Stimulated activated naive CD4-positive, alpha-beta T cell treated with Interleukin-2 at 50 U/mL for 16 hours (primary cell): ENCODE measurements at places on chromosomes 4 and X.
A peak's percentile ranks its signal among the peaks of the same experiment; 100 is the strongest.

GRCh38 chr4:113349430-113349829 lies 300.0 kb downstream of the ANK2 start:
- DNase-seq: no peak

DNA sequence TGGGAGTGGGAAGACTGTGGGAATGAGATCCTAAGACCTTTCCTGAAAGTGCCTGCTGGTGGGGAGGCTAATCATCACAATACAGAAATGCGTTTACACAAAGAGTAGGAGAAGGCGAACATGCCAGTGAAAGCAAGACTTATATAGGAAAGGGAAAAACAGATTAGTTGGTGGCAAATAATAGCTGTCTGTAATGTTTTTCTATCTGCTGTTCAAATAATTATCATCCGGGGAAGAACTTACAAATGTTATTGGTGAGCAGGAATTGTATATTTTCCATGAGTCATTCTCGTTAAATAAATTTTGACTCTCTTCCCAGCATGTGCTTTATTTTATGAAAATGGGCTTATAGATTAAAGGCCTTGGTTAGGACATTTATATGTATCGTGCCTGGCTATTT lies 196.5 kb downstream of the ARHGAP10 start:
- no peak for DNase-seq

- DNase-seq: no peak
Measured at GRCh38 chr4:85419103-85419502, 55.8 kb upstream of the ARHGAP24 start.

DNA sequence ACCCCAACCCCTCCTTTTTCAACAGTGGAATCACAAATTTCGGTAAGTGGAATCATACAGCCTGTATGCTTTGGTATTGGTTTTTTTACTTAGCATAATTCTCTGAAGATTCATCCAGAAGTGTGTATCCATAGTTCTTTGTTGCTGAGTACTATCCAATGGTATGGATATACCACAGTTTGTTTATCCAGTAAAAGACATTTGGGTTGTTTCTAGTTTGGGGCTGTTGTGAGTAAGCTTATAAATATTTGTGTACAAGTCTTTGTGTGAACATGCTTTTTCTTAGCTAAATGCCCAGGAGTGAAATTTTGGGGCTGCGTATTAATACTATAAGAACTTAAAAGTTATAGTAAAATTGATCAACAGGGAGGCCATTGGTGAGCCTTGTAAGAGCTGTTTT lies 57.5 kb upstream of the GC start:
- no peak for DNase-seq

DNA sequence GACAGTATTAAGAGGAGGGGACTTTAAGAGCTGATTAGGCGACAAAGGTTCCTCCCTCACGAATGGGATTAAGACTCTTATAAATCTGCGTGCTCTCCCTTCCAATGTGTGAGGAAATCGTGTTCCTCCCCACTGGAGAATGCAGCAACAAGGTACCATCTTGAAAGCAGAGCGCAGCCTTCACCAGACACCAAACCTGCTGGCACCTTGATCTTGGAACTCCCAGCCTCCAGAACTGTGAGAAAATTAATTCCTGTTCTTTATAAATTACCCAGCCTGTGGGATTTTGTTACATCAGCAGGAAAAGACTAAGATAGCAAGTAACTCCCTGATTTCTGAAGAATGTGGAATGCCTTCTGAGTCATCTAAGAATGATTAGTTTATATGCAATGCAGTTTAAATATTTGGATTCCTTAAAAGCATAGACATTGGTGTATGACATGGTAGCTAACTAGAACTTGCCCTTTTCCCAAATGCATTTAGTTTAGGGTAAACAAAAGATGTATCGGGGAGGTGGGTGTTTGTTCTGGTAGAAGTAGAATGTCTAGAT lies 86.1 kb downstream of the USP46 start:
- DNase-seq: no peak

DNA sequence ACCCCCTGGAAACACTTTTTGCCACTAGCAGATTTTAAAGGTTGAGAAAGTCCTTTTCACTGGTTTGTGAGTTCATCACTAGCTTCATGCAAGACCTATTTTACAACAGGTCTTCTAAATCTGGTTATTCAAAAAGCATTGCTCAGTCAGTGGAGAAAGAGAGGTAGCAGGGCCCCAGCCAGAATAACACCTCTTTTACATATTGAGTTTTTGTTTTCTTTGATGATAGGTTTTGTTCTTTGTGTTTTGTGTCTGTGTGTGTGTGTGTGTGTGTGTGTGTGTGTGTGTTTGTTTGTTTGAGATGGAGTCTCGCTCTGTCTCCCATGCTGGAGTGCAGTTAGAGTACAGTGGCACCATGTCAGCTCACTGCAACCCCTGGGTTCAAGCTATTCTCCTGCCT lies 2.7 kb upstream of the VEGFC start:
- no peak for DNase-seq

- no peak for DNase-seq
Measured at GRCh38 chrX:630612-631496, at the start of gene SHOX. SHOX (plus strand) TSS chrX:630791; CDS start chrX:630898, 107 bp downstream.

DNA sequence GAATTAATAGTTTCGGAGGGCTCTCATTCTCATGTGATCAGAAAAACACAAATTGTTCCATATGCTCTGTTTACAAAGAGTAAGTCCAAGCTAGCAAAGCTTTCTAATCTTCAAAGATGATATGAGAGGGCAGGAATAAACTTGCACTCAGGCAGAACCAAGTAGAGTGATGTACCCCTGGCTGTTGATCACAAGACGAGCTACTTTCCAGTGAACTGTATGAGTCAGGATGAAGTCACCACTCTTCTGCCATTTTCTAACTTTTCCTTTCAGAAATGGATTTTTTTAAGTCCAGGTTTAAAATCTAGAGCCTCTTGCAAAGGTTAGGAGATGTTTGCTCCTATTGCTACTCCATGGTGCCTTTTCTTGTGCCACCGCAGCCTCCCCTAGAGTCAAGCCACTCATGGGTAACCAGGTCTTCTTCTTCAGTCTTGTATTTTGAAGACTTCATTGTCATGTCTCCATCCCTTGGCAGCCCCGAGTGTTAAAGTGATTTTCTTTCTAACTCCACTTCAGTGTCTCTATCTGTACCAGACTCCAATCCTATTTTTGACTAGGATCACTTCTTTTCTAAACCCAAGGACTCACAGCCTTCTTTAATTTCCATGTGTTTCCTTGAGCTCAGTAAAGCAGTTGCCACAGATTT lies 171.9 kb upstream of the GALNT7 start:
- no peak for DNase-seq

GRCh38 chr4:120682981-120683380 lies 239.5 kb downstream of the PRDM5 start:
- no peak for DNase-seq

GRCh38 chr4:162229670-162230069 lies 65.9 kb upstream of the FSTL5 start:
- no peak for DNase-seq

DNA sequence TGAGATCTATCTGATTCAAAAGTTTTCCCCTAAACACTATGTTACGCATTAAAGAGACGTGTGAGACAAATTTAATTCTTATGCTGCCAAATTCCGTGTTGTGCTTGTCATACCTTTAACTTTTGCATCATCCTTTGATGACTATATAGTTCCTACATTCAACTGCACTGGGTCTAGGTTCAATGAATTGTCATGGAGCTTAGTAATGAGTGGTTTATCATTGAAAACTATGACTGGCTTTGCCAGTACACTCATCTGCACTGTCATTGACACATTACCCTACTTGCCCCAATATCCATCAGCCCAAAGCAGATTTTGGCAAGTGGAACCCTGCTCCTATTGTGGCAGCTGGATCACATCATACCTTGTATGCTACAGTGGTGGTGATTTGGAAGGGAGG lies 882.9 kb upstream of the SLIT2 start:
- no peak for DNase-seq

- DNase-seq: no peak
Measured at GRCh38 chr4:103002551-103002950, 17.0 kb downstream of the SLC9B1 start.

DNA sequence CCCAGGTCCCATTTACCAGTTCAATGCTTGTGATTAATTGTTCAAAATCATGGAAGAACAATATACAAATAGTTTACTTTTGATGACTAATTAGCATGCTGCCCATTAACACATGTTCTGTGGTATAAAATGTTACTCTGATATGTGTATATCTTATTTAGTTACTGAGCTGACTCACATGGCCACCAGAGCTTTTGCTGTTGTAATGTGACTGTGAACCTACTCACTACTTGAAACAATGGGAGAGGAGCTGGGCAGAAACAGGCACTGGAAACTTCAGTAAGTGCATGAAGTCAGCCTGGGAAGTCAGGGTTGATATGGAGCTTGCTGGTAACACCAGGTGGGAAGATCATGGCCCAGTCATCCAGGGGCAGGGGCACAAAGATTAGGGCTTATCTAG lies 72.7 kb upstream of the MAD2L1 start:
- DNase-seq: no peak

- DNase-seq: peak; percentile 9
Measured at GRCh38 chrX:100409610-100410590, at the start of gene PCDH19. PCDH19 (minus strand) TSS chrX:100410273; CDS start chrX:100408597, 1,676 bp downstream.

GRCh38 chrX:139889760-139890159 lies 43.1 kb downstream of the ATP11C start:
- DNase-seq: no peak

DNA sequence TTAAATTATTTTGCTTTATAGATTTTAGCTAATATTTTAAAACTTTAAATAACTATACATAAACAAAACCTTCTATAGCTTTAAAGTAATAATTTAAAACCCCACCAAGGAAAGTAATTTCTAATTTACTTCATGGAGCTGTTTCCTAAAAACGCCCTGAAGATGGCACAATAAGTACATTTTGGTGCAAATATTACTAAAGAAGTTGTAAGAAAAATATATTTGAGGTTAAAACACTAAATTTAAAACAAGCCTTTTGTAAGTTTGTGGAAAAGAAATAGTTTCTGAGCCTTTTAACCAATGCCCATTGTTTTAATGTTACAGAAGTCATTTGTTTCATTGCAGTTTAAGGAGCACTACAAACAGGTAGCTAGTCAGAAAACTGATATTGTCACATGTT lies 137.4 kb upstream of the AGA start:
- DNase-seq: no peak
